Activated naive CD8-positive, alpha-beta T cell treated with anti-CD3 and anti-CD28 coated beads for 36 hours (primary cell): ENCODE measurements at places on chromosomes 12 and 14. TPM values are rescaled to one million over a fixed set of nuclear protein-coding genes. Genes with fewer than 3 reads are reported as not detected.

PLXNC1 gene
- total RNA-seq, result 6.0 TPM

KRT72 gene
- total RNA-seq, result not detected

CLMN gene
- 0.66 TPM for total RNA-seq

AICDA gene
- total RNA-seq, result not detected

DNA sequence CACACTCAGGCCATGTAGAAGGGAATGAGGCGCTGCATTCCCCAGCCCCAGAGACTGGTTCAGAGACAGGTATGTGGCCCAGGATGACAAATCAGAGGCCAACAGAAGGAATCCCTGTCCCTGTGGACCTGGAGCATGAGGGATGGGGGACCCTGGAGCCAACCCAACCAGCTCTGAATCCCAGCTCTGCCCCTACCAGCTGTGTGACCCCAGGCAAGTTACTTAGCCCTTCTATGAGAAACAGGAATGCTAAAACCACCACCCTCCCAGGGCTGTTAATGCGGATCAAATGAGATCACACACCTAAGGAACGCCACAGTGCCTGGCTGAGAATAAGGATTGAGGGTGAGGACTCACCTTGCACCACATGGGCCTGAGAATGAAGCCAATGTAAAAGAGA lies 15.6 kb downstream of the ITPK1 start:
- DNase-seq, result no peak

DNA sequence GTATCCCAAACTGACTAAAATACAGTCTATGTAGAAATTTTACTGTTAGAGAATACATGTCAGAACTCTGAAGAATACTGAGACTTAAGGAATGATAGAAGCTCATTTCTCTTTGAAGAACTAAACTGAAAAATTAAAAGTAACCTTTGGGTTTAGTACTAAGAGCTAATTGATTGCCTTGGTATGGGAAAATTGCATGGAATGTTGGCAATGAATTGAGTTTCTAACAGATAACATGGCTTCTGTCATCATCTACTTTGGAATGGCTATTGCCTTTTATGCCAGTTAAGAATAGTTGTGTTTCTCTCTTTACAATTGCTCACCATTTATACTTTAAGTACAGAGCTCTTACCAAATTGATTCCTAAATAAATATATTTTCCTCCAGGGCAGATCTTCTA lies 308.8 kb upstream of the SYT1 start:
- DNase-seq, result no peak

GRCh38 chr12:110165540-110166159 lies 41.5 kb downstream of the IFT81 start:
- no peak for DNase-seq

DNA sequence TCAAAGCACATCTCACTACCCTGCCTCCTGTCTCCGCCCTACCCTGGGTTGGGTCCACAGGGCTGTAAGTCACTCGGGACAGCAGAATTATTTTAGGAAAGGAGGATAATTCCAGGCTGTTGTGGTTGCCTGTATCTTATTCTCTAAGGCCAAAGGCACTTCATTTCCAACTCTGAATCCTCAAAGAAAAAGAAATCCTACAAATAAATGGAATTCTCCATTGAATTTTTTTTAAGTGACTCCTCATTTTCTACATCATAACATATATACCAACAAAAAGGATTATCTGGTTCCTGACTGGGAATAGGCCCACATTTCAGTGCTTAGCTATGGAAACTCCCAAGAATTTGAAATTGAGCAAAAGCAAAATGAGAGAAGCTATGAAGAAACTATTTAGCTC lies 186.4 kb downstream of the ITPR2 start:
- DNase-seq, result no peak

GRCh38 chr12:122080149-122081082 lies 1.9 kb downstream of the MLXIP start:
- DNase-seq, result no peak
